CD4-positive, alpha-beta T cell treated with Interleukin-17A for 4 hours (primary cell): ENCODE measurements at places on chromosomes 3 and 15.

DNA sequence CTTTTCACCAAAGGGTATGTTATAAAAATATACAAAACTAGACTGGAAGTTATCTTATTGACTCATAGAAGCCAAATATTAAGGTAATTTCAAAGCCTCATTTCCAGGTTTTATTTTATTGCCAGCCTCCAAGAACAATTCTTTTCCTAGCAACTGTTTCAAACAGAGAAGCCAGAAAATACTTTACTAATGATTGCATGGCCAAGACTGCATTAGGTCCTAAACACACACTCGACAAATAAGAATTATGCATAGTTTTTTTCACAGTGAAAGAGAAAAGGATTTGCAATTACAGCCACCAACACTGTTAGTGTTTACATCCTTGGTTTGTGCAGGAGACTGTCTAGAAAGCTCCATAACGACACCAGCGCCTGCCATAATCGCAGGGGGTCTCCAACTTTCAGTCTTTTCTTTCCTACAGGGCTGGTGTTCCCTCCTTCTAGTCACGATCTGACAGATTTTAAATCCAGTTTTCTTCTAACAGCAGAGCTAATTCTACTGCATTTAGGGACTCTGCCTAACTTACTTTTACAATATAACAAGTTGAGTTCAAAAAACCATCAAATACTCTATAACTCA lies 58.1 kb downstream of the CLASP2 start:
- DNase-seq, result no peak

GRCh38 chr3:101730839-101731238 lies 6.4 kb downstream of the CEP97 start:
- DNase-seq, result no peak

DNA sequence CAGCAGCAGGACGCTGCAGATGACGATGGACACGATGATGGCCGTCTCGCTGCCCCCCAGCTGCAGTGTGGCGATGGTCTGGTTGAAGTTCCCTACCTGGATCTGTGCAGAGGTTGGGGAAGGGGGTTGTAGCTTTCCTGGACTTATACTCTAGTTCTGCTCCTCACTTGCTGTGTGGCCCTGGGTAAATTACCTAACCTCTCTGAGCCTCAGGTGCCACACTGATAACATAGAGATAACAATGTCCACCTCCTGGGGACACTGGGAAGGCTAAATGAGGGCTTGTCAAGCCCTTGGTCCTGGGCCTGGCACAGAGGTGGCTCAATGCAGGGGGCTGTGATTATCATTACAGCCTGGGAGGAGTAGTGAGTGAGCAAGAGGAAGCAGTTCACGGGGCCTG lies 26.9 kb downstream of the H1-8 start:
- no peak for DNase-seq

DNA sequence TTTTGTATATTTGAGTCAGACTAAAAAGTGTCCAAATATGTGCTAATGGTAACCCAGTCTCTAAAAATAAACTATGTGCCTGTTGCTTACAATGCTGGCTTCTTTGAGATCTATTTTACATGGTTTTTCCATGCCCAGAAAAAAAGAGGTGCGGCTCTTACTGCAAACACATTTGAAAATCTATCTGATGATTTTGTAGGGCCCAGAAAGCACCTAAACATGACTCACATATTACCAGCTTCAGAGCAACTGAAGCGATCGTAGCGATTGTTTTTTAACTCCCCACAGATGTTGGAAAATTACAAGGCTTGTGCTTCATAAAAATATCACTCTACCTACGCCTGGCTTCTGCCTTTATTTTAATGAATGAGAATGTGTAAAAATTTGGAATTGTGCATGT lies 53.5 kb downstream of the SUCNR1 start:
- DNase-seq, result no peak

DNA sequence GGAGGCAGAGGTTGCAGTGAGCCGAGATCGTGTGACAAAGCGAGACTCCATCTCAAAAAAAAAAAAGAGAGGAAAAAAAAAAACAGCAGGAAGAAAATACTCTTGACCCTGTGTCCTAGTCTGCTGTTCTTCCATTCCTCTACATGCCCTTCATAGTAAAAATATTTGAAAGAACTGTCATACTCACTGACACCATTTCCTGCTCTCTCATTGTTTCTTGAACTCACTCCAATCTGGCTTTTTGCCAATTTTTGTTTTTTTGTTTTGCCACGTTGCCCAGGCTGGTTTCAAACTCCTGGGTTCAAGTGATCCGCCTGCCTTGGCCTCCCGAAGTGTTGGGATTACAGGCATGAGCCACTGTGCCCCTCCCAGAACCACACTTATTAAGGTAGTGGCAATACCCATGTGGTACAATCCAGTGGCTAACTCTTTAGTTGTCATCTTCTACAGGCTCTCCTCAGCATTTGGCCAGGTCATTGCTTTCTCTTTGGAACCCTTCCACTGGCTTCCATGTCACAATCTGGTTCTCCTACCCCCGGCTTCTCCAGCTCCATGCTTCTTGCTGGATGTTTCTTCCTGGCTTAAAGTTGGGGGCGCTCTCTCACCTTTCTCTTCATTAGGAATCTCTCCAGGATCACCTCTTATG lies 238.2 kb upstream of the C2CD4B start:
- no peak for DNase-seq

- no peak for DNase-seq
Measured at GRCh38 chr15:63035977-63036376, 6.6 kb upstream of the TPM1 start.

DNA sequence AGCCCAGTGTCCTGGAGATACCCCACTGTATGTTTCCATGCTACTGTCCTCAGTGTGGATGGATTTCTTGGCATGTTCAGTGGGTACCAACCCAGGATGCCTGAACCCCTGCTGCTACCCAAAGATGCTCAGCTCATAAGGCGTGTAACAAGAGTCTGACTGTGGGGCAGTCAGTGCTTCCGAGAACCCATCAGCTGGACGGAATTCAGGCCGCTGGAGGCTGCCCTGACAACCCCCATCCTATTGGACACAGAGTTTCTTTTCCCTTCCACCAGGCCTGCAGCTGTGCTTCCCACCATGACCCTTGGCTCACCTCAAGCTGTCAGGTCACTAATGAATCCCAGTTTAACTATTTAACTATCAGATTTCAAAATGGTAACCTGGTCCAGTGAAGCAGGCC lies 224.1 kb upstream of the FEZF2 start:
- DNase-seq, result no peak
